Activated CD4-positive, alpha-beta T cell treated with anti-CD3 and anti-CD28 coated beads, Interleukin-2, amount 10 ng/mL, durations not matched to agents 7 days and 5 days (primary cell): ENCODE measurements at places on chromosomes 16 and 17. TPM values are rescaled to one million over a fixed set of nuclear protein-coding genes. Genes with fewer than 3 reads are reported as not detected.

DNA sequence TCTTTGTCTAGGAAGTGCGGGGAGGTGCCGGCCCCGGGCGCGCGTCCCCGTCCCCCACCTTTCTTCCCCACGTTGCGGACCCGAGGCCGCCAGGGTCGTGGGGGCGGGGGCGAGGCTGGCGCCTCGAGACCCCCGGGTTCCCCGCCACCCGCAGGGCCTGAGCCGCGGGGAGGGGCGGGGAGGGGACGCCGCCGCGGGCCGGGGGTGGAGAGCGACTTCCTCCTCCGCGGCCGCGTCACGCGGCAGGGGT, 1.8 kb upstream of the ACTG1 start:
- H3K4me3 ChIP-seq = peak overlapping the region; percentile 86
- peak overlapping the region; percentile 93 for H3K27ac ChIP-seq
- H3K36me3 ChIP-seq = peaks cover 35% of the 10 kb centered on the region
- H3K27me3 ChIP-seq = no peaks in the 10 kb centered on the region
- no peak for DNase-seq
- peaks cover 27% of the 10 kb centered on the region for H3K4me1 ChIP-seq

SNAI3 gene
- 21.0 TPM for total RNA-seq

DNA sequence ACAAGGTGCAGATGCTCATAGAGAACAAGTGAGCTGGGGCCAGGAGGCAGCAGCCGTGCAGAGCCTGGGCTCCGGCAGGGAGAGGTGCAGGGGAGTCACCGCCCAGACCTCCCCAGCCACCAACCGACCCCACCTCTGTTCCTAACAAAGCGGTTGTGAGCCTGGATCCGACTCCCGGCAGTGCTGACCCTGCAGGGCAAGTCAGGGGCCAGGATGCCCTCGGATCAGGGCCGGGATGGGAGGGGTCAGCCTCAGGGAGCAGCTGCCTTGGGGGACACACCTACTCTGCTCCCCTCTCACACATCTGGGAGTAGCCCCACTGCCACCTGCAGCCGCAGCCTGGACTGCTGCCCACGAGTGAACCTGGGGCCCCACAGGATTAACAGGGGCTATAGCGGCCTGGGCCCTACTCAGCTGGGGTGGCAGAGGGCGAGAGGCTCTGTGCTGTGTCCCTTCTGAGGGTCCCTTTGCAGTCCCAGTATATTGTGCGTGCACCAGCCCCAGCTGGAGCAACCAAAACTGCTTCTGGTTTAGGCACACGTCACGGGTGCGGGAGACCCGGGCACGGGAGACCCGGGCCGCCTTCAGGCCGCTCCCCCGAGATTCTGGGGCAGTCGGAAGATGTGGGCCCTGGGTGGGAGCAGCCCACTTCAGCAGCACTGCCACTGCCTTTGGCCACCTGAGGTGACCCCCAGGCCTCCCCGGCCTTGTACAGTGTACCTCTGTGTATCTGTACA, 21.2 kb downstream of the MNT start:
- H3K27me3 ChIP-seq = no peaks in the 10 kb centered on the region
- H3K4me1 ChIP-seq = peaks cover 5% of the 10 kb centered on the region
- no peaks in the 10 kb centered on the region for H3K36me3 ChIP-seq
- no peak overlapping the region for H3K4me3 ChIP-seq
- H3K27ac ChIP-seq = no peak overlapping the region
- DNase-seq = no peak

DNA sequence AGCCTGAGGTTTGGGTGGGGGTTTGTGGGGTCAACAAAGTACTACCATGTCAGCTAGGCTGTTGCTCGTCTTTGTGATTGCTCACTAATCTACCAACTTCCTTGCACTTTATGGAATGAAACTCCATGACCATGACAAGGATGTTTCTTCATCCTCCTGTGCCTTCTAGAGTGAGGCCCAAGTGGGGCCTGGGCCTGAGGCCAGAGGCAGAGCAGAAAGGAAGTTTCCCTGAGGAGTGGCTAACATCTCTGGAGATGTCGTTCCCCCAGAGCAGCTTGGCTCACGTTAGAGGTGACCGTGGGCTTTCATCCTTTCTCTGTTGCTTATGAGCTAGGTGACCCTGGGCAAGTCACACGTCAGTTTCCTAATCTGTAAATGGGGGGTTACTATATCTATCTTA, 41.0 kb upstream of the IRX3 start:
- no peaks in the 10 kb centered on the region for H3K4me1 ChIP-seq
- no peak overlapping the region for H3K4me3 ChIP-seq
- DNase-seq = no peak
- H3K36me3 ChIP-seq = no peaks in the 10 kb centered on the region
- H3K27ac ChIP-seq = no peak overlapping the region

HOXB9 gene
- total RNA-seq = not detected

GAS2L2 gene
- total RNA-seq = not detected

GRCh38 chr17:14268264-14268663, 31.6 kb upstream of the CDRT15 start:
- DNase-seq = no peak
- no peaks in the 10 kb centered on the region for H3K4me1 ChIP-seq
- H3K27me3 ChIP-seq = peaks cover 4% of the 10 kb centered on the region
- no peaks in the 10 kb centered on the region for H3K36me3 ChIP-seq
- H3K27ac ChIP-seq = no peak overlapping the region
- H3K4me3 ChIP-seq = no peak overlapping the region

FBXO31 gene
- 27.4 TPM for total RNA-seq

GRCh38 chr16:86031141-86031678, 132.2 kb downstream of the IRF8 start:
- DNase-seq = no peak
- H3K27me3 ChIP-seq = peaks cover 17% of the 10 kb centered on the region
- no peak overlapping the region for H3K4me3 ChIP-seq
- H3K27ac ChIP-seq = no peak overlapping the region
- no peaks in the 10 kb centered on the region for H3K4me1 ChIP-seq
- no peaks in the 10 kb centered on the region for H3K36me3 ChIP-seq

DNA sequence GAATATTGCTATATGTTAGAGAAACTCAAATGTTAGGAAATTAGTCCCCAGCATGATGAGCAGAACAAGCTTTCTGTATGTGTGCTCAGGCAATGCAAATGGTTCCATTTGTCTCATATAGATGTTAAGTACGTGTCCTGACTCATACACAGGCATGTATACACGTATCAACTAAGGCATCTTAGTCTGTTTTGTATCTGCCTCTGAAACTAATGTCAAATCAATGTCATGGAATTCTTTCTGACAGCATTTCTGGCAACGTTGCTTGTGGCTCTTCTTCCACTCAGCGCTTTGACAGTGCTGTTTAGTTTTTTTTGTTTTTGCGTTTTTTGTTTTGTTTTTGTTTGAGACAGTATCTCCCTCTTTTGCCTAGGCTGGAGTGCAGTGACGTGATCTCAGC, 111.9 kb downstream of the CNTNAP4 start:
- H3K27me3 ChIP-seq = no peaks in the 10 kb centered on the region
- no peak overlapping the region for H3K4me3 ChIP-seq
- no peaks in the 10 kb centered on the region for H3K36me3 ChIP-seq
- no peak overlapping the region for H3K27ac ChIP-seq

- no peak overlapping the region for H3K27ac ChIP-seq
- DNase-seq = peak; percentile 69
- H3K36me3 ChIP-seq = no peaks in the 10 kb centered on the region
- peaks cover 9% of the 10 kb centered on the region for H3K27me3 ChIP-seq
These were observed 60.4 kb downstream of the NOG start for GRCh38 chr17:56653877-56654276.

GRCh38 chr17:36148559-36149295, 27.7 kb downstream of the TBC1D3B start:
- peaks cover 27% of the 10 kb centered on the region for H3K27me3 ChIP-seq
- H3K27ac ChIP-seq = no peak overlapping the region
- H3K4me1 ChIP-seq = no peaks in the 10 kb centered on the region
- H3K36me3 ChIP-seq = no peaks in the 10 kb centered on the region
- H3K4me3 ChIP-seq = no peak overlapping the region

DNA sequence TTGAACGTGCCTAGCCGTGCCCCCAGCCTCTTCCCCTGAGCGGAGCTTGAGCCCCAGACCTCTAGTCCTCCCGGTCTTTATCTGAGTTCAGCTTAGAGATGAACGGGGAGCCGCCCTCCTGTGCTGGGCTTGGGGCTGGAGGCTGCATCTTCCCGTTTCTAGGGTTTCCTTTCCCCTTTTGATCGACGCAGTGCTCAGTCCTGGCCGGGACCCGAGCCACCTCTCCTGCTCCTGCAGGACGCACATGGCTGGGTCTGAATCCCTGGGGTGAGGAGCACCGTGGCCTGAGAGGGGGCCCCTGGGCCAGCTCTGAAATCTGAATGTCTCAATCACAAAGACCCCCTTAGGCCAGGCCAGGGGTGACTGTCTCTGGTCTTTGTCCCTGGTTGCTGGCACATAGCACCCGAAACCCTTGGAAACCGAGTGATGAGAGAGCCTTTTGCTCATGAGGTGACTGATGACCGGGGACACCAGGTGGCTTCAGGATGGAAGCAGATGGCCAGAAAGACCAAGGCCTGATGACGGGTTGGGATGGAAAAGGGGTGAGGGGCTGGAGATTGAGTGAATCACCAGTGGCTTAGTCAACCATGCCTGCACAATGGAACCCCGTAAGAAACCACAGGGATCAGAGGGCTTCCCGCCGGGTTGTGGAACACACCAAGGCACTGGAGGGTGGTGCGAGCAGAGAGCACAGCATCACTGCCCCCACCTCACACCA, 724 bp downstream of the GAA start:
- H3K36me3 ChIP-seq = no peaks in the 10 kb centered on the region
- peaks cover 31% of the 10 kb centered on the region for H3K4me1 ChIP-seq
- H3K27ac ChIP-seq = peak overlapping the region; percentile 87
- H3K4me3 ChIP-seq = peak overlapping the region; percentile 80

PLCD3 gene
- total RNA-seq = 4.1 TPM

GRCh38 chr17:31808521-31809050, 50.5 kb downstream of the COPRS start:
- no peak for DNase-seq
- peaks cover 3% of the 10 kb centered on the region for H3K27me3 ChIP-seq
- H3K4me3 ChIP-seq = no peak overlapping the region

DNA sequence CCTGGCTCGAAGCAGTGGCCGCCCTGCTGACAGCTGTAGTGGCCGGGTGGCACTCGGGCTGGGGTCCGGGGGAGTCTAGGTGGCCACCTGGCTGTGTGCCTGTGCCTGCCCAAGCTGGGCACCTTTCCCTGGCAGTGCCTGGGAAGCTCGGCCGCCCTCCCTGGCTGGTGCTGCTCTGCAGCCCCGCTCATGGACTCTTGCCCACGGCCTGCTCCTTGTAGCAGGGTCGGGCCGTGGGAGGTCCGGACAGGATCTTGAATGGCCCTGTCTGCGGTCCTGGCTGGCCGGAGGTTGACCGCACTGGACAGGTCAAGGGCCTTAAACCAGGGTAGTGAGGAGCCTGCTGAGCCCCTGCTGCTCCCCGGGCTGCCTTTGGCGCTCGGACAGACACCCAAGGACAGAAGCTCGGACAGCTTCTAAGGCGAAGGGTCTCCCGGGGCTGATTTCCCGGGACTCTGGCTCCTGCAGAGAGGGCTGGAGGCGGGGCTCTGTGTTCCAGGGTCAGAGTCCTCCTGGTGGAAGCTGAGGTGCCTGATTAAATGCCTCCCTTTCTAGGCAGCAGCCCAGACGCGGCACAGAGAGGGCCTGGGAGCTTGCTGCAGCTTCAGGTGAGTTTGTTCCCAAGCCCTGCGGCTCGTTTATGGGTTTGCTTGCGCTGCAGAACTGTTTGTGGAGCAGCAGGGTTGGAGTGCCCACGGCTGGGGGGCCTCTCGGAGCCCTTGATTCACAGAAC, 6.0 kb downstream of the CAPN15 start:
- no peak overlapping the region for H3K27ac ChIP-seq
- DNase-seq = no peak
- H3K4me1 ChIP-seq = peaks cover 17% of the 10 kb centered on the region
- H3K27me3 ChIP-seq = no peaks in the 10 kb centered on the region

SLC16A5 gene
- 11.4 TPM for total RNA-seq

GRCh38 chr17:4503283-4504025, 4.8 kb downstream of the SPNS2 start:
- peaks cover 31% of the 10 kb centered on the region for H3K27me3 ChIP-seq
- DNase-seq = no peak

GRCh38 chr16:4958510-4959438, 644 bp downstream of the SEC14L5 start:
- H3K36me3 ChIP-seq = no peaks in the 10 kb centered on the region
- H3K27me3 ChIP-seq = peaks cover 30% of the 10 kb centered on the region
- DNase-seq = no peak
- peaks cover 21% of the 10 kb centered on the region for H3K4me1 ChIP-seq

DNA sequence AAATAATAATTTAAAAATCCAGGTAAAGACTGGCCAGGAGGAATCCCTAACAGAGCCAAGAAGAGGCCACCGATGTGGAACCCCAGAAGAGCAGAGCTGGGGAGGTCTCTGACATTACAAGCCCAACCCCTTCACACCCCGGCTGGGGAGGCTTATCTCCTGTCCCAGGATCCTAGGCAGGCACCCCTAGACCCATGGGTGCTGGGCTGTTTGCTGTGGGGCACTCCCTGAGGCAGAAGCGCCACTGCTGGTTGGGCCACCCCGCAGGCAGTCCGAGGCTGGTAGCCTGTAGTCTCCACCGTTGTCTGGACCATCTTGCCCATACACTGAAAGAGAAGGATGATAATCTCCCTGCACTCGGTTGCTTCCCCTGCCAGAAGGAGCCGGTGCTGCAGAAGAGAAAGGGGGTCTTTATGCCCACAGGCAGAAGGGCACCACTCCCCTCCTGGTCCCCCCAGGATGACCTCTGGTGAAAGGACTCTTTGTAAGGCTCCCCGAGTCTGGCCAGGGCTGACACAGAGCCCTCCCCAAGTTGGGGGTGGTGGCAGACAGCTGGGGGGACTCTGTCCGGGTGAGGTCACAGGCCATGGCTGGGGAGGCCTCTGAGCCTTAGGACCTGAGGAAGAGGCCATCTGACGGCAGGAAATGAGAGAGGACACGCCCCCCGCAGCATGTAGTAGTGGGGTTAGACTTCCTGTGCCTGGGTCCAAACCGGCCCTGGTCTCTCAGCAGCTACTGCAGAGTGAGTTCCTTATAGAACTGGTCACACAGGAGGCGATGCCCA, 34.2 kb downstream of the CFAP20 start:
- no peaks in the 10 kb centered on the region for H3K36me3 ChIP-seq
- no peak overlapping the region for H3K4me3 ChIP-seq
- no peaks in the 10 kb centered on the region for H3K27me3 ChIP-seq
- DNase-seq = no peak
- H3K27ac ChIP-seq = no peak overlapping the region

KRTAP16-1 gene
- not detected for total RNA-seq

HASPIN gene
- total RNA-seq = 31.2 TPM

GRCh38 chr17:54903375-54903774, 2.7 kb downstream of the TOM1L1 start:
- H3K36me3 ChIP-seq = no peaks in the 10 kb centered on the region
- DNase-seq = no peak
- H3K27ac ChIP-seq = no peak overlapping the region
- no peak overlapping the region for H3K4me3 ChIP-seq
- H3K4me1 ChIP-seq = peaks cover 9% of the 10 kb centered on the region
